ENCODE measurements at places on chromosomes 3 and 15.
A peak's percentile ranks its signal among the peaks of the same experiment; 100 is the strongest.

GRCh38 chr15:65054333-65055200 lies 9.4 kb downstream of the SLC51B start:
- peak; percentile 45 for DNase-seq

GRCh38 chr3:41356775-41357174 lies 157.5 kb downstream of the CTNNB1 start:
- no peak for DNase-seq

GRCh38 chr3:190424108-190424477 lies 25.6 kb downstream of the TMEM207 start:
- DNase-seq = no peak

DNA sequence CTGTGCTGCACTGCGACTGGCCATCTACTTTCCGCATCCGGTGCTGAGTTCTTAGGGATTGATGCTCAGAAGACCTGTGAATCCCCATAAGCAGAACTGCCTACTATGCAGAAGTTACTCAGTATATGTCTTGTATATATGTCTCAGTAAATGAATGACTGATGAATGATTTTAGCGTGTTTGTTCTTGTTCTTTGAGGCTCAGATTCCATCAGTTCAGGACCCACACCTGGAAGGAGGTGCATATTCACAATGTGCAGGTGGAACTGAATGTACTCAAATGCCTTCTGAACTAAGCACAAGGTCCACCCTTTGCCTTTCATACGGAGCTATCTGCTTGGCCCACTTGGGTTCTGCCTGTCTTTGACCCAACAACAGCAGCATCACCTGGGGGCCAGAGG lies 19.8 kb downstream of the TNFAIP8L3 start:
- no peak for DNase-seq

- DNase-seq = no peak
These were observed 2.5 kb downstream of the CLDN11 start for GRCh38 chr3:170421111-170421641.

- no peak for DNase-seq
These were observed 512.1 kb upstream of the ROBO2 start for GRCh38 chr3:76527773-76528172.

DNA sequence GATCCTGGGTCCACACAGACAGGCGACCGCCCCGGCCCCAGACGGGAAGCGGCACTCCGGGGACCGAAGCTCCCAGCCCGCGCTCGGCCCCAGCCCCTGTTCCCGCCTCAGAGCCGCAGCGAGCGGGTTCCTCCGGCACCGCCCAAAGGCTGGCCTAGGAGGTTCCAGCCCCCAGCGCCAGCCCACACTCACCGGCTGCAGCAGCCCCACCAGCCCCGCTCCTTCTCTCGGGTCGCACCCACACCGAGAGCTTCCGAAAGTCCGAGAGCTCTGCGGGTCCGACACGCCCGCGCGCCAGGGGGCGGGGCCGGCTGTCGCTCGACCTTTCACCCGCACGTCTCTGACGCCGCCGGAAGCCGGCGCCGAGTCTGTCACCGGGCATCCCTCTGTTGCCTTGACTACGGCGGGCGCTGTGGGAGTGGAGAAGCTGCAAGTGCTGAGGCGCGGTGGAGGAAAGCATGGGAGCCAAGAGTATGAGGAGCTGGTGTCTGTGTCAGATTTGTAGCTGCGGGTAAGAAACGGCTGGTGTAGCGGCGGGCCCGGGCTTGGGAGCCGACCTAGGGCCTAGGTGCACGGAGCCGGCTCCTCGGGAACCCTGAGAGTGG lies at the start of the genes EFL1 and SAXO2:
Gene EFL1, minus strand, starts transcription at position 313 of the 605 bp plus-strand sequence. CDS start 956 bp downstream, outside the sequence.
Gene SAXO2, plus strand, starts transcription at position 397 of the 605 bp plus-strand sequence. Its CDS starts 62 bp downstream, at position 459.
- peak; percentile 89 for DNase-seq

- no peak for DNase-seq
These were observed 593.9 kb downstream of the PYDC2 start for GRCh38 chr3:192054881-192055280.

GRCh38 chr15:83299462-83299861 lies 15.0 kb upstream of the BNC1 start:
- DNase-seq = no peak

DNA sequence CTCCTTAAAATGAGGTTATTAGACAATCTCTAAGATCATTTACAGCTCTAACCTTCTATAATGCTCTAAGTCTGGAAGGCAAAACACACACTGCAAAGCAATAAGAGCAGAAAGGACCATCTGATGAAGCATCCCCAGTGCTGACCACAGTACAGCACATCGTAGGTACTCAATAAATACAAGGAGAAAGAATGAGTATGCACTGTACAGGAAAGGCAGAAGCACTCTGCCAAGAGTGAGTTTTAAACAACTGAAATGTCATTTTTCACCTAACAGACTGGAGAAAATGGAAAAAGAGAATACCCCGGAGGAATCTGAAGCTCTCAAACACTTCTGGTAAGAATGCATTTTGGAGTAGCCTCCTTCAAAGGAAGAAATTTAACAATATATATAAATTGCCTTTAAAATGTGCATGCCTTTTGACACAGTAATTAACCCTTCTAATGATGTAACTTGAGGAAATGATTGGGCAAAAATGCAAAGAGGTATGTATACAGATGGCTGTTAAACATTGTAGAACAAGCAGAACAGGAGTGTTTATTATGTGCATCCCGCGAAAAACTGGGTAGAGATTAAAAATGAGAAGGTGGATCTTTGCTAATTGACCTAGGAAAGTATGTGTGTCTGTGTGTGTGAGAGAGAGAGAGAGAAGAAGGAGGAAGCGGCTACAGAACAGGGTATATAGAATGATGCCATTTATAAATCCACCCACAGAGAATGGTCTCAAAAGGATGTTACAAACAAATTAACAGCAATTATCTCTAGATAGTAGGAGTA lies 8.0 kb upstream of the OXTR start:
- DNase-seq = no peak

DNA sequence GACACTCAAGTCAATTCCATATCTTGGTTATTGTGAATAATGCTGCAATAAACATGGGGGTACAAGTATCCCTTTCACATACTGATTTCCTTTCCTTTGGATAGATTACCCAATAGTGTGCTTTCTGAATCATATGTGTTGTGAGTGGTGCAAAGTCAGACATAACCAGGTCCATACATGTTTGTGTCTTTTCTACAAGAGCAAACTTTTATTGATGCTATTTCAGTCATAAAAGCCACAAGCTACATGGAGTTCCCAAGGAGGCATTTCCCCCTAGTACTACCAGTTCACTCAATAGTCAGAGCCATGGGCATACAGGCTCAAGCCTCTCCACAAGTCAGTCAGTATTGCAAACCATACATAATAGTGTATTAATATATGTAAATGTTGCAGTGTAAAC lies 10.1 kb downstream of the CEP63 start:
- DNase-seq = no peak

DNA sequence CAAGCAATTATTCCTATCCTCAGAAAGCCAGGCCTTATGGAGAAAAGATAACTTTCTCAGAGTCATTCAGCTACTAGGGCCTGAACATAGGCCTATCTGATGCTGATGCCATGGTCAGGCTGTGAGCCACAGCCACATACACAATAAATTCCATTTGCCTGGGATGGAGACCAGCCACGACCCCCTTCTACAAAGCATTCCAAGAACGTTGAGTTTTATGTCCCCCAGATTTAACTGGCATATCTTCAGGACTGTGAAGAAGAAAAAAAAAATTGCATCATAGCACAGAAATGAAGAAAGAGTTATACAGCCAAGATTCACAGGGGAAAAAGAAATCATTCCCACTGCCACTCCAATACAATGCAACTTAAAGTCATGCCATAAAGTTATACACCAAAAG lies 100.0 kb downstream of the THBS1 start:
- no peak for DNase-seq

DNA sequence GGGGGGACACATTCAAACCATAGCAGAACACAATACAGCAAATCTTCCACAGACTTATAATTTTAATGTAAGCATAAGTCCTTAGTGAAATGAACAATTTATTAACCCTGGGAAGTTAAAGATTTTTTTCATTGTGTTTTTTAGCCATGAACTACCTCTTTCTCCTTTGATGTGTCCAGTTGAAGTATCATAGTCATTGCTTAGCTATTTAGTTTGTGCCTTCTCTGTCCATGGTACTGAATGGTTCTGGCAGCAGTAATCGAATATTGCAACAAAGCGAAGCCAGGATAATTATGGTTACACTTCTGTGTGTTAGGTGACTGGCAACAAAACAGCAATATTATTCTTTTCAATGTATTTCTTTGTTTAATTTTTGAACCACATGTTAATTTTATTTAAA lies 403.0 kb upstream of the ONECUT1 start:
- DNase-seq = no peak

DNA sequence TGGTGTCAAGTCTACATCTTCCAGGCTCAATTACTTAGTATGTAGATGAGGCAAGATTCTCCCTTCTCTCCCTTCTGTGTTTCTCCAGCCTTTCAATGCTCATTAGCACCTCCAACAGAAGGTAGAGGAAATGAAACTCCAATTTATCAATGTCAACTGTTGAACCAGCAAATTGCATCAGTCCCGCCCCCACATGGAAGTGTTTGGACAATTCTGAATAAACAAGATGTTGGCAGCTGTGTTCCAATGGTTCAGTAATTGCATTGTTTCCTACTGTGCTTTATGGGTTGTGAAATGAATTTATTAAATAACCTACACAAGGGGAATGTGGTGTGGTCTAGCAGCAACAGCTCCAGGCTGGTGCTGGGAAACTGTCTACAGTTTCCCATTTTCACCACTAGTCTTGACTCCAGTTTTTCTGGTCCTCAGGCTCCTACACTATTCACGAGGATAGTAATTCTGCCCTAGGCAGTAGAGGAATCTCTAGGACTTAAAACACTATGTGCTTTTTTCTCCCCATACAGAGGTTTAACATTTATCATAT lies 91.9 kb downstream of the MB21D2 start:
- DNase-seq = no peak

- no peak for DNase-seq
These were observed 48.4 kb downstream of the GBE1 start for GRCh38 chr3:81713031-81713430.

GRCh38 chr3:48518638-48519276 lies 14.8 kb upstream of the SHISA5 start:
- no peak for DNase-seq

- no peak for DNase-seq
These were observed 39.6 kb downstream of the CCDC54 start for GRCh38 chr3:107416886-107417285.

- no peak for DNase-seq
These were observed 396.9 kb upstream of the CBLB start for GRCh38 chr3:106265704-106266103.

DNA sequence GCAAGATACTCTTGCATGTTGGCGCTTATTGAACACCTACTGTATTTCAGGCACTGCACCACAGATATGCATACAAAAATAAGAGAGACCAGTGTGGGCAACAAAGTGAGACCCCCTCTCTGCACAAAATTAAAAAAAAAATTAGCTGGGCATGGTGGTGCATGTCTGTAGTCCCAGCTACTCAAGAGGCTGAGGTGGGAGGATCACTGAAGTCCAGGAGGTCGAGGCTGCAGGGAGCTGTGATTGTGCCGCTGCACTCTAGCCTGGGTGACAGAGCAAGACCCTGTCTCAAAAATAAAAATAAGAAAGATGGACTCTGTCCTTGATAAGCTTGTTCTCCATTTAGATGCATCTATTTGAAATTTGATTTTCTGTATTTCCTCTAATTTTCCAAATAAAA lies 20.8 kb downstream of the FEM1B start:
- DNase-seq = no peak

GRCh38 chr3:177820683-177821316 lies 623.5 kb upstream of the TBL1XR1 start:
- no peak for DNase-seq

Measured in CD4-positive, alpha-beta T cell treated with Interleukin-2 at 100 ng/mL for 4 hours (primary cell).